ENCODE measurements at places on chromosomes 1 and 21.

DNA sequence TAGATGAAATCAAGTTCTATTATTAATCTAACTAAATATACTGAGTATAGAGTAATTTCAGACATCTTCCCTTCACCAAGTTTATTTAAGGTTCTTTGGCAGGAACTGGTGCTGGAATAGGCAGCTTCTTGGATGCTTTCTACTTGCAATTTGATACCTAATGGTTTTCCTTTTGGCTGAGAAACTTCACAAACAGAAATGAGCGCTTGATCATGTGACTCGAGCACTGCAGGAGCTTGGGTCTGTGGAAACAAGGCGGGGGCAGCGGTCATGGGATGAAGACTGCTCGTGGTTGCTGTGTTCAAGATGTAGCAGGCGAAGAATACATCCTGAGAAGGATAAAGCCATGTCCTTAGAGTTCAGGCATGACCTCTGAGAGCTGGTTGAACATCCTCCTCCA is 136.8 kb downstream of the PTPRC start:
- DNase-seq, result no peak

GRCh38 chr21:38787461-38788274 is 18.1 kb upstream of the ETS2 start:
- DNase-seq, result no peak

GRCh38 chr1:17671314-17671705 is 83.8 kb upstream of the ACTL8 start:
- DNase-seq, result no peak

- DNase-seq, result no peak
Measured at GRCh38 chr1:109271458-109271857, 11.5 kb downstream of the PSRC1 start.

DNA sequence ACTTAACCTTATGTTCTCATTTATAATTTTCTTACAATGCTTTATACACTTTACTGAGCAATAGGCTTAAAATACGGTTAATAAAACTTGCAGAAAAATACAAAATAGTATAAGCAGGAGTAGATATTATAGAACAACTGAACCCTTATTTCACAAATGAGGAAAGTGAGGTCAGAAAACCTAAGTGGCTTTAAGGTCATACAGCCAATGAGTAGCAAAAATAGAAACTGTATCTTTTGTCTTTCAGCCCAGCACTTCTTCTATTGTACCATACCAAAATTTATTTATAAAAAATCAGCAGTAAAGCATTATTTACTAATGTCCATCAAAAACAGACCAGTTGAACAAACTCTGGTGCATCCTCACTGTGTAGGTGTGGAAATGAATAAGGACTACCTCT is 11.6 kb downstream of the FBXO42 start:
- DNase-seq, result no peak

- DNase-seq, result no peak
Measured at GRCh38 chr21:44765231-44766013, 36.2 kb downstream of the UBE2G2 start.

GRCh38 chr1:101128846-101129245 is 103.3 kb upstream of the DPH5 start:
- DNase-seq, result no peak

DNA sequence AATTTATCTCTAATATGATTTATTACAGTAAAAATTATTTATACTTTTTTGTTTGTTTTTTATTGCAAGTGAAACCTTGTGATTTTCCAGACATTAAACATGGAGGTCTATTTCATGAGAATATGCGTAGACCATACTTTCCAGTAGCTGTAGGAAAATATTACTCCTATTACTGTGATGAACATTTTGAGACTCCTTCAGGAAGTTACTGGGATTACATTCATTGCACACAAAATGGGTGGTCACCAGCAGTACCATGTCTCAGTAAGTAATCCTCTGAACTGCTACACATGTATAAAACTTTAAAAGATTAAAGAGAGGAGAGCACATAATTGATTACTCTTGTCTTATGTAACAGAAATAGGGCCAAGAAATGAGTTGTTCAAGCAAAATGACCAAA is 4.5 kb downstream of the CFHR3 start:
- no peak for DNase-seq

DNA sequence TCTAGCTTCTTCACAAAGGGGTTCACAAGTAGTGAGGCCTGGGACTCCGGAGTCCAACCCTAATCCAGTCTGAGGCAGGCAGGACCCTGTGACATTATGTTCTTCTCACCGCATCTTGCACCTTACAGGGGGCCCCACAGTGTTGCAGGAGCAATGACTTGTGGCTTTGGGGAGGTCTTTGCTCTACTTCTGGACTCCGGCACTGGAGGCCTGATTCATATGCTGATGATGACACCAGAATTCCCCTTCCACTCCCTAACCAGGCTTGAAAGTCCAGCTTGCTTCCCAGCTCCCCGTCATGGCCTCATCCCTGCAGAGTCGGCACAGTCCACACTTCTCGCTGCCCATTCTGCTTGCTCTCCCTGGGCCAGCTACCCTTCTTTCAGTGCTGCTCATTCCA is 96.3 kb upstream of the SLC44A3 start:
- no peak for DNase-seq
